ENCODE measurements at places on chromosomes 1 and 21.
A peak's percentile ranks its signal among the peaks of the same experiment; 100 is the strongest.

DNA sequence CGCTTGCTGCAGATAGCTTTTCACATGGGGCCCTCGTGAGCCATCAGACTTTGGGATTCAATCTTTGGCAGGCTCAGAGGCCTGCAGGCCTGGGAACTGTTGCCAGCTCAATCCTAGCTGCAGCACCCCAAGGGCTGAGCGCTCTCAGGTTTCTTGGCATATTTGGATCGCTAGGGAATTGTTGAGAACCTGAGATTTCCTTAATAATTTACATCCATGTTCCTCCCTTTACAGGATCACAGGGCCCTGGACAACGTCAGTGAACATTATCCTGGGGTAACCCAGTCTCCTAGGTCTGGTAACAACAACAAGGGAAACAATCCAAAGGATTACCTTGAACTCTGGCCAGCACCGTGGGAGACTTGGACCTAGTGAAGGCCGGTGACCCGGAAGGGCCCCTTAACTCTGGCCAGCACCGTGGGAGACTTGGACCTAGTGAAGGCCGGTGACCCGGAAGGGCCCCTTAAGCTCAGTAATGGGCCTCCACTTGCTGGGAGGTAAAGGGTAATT, 49.3 kb upstream of the NEK2 start:
- DNase-seq, result no peak

GRCh38 chr1:187621951-187622350, 793.2 kb downstream of the PLA2G4A start:
- no peak for DNase-seq

GRCh38 chr1:206579747-206580437, 32.4 kb downstream of the EIF2D start:
- peak; percentile 87 for DNase-seq

GRCh38 chr1:227225715-227226346, 92.5 kb downstream of the CDC42BPA start:
- DNase-seq, result no peak

- DNase-seq, result no peak
Observed at GRCh38 chr1:47507144-47507543, 69.3 kb downstream of the FOXD2 start.

GRCh38 chr1:98940722-98941079, 64.0 kb downstream of the PLPPR5 start:
- DNase-seq, result no peak

DNA sequence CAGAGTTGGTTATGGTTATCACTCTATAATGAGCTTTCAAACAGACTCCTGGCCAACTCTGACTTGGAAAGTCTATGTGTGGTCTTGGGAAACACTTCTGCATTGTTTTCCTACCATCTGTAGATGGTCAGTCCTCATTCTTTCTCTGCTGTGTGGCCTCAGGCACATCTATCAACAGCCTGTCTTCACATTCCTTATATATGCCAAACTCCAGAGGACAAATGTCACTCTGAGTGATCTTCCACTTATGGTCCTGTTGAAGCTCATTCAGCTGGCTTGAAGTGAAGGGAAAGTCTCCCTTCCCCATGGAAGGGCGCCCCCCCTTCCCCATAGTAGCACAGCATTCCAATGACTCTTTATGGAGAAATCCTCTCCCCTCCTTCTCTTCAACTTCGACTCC, 58.7 kb downstream of the VANGL2 start:
- no peak for DNase-seq

DNA sequence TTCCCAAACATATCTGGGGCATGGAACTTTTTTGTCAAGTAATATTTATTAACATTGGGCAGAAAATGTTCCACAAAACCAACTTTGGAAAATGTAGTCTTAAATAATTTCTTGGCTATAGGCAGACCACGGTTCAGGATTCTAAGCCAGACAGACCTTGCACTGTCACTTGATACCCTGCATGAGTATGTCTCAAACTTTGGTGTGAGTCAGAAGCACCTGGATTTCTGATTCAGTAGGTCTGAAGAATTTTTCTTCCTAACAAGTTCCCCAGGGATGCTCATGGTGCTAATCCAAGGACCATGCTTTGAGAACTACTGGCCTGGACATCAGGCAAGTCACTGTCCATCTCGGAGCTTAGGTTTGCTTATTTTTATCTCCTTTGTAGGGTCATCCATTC, 562.0 kb downstream of the PLPP3 start:
- DNase-seq, result no peak

DNA sequence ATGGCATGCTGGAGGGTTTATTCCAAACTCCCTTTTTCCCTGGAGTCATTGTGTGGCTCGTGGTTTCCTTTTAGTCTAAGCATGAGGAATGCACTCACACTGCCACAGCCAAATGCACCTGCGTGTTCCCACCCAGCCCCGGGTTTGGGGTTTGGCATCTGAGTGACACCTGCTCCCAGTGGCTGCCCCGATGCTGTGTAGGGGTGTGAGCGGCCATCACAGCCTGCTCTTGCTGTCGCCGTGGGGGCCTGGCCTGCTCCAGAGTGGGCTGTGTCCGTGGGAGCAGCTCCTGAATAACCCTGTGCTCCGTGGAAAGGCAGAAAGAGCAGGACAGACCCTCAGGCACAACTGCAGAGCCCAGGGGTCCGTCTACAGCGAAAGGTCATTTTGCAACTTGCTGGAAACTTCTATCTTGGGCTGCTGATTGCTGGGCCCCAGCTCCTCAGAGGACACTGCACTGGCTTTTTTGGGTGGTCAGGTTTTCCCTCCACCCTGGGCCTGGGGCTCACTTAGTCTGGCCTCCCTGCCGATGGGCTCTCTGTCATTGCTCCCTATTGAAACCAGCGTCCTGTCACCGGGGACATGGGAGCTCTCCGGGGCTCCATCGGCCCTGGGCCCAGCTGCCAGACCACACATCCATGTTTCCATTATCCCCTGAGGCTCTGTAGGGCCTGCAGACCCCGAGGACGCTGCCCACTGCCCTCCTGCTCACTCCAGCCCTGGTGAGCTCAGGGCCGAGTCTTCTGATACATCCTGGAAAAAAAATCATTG, 74.1 kb downstream of the AJAP1 start:
- no peak for DNase-seq

- DNase-seq, result no peak
Observed at GRCh38 chr1:218817691-218818465, 355.8 kb upstream of the LYPLAL1 start.

GRCh38 chr1:227763246-227764018, 28.2 kb downstream of the SNAP47 start:
- DNase-seq, result no peak

- DNase-seq, result no peak
Observed at GRCh38 chr1:38819040-38819439, 40.5 kb downstream of the RRAGC start.

GRCh38 chr1:19430121-19431068, 54.9 kb downstream of the CAPZB start:
- DNase-seq, result no peak

DNA sequence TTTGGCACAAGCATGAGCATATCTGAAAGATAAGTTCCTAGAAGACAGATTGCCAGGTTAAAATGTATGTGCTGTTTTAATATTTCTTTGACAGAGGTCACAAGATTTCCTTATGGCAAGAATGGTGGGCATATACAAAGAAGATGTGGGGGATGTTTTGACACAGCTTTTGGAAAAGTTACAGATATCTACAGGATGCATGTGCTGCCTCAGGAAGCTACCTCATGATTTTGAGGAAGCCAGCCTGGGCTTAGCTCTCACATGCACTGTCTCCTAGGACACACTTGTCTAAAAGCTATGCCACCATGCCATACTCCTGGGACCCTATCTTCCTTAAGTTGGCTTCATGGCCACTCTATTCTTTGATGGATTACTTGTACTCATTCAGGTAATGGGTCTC, 99.9 kb downstream of the C1orf94 start:
- DNase-seq, result no peak

DNA sequence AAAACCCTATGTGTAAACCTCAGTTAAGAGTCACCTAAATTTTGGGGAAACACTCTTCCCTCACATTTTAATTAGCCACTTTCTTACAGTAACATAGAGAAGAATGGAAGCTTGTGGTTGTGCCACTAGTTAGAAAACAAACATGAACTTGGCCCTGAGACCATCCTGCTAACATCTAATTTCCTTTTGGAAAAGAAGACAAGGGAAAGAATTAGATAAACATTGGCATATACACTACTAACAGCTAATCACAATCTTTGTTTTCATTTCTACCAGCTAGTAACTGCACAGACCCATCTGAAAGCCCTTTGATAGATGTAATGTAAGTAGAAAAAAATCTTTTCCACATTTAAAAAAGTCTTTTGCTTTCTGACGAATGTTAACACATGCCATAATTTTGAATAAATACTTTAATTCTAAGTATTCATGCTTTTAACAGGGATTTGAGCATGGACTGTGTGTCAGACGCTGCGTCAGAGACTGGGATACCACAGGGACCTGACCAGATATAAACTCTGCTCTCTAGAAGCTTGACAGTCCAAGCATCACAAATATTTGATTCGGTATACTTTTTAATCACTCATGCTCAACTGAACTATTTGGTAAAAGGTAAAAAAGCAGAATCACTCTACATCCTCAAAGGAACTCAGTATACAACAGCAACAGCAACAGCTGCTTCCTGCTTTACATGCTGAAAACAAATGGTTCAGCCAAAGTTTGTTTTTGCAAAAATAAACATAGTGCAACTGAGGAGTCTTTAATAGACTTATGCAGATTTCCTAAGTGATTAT, 30.2 kb downstream of the DPH5 start:
- DNase-seq, result no peak

DNA sequence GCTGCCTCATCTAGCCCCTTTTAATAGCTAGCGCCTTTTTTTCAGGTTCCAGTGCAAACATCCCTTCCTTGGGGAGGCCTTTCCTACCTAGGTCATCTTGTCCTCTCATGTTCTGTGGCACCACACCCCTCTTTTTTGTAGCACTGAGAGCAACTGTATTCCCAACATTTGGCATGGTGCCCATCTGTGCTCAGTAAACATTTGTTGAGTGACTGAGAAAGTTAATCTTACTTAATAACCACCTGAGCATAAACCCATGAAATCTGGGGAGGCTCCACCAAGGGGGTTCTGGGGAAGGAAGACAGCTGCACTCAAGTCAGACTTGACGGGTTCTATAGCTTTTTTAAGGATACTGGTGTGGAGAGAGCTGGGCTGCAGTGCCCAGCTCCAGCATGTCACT, 90.0 kb downstream of the NOS1AP start:
- DNase-seq, result no peak

- no peak for DNase-seq
Observed at GRCh38 chr21:43927591-43928221, 62.7 kb downstream of the AGPAT3 start.

GRCh38 chr1:27113861-27114260, 41.1 kb downstream of the SLC9A1 start:
- no peak for DNase-seq

DNA sequence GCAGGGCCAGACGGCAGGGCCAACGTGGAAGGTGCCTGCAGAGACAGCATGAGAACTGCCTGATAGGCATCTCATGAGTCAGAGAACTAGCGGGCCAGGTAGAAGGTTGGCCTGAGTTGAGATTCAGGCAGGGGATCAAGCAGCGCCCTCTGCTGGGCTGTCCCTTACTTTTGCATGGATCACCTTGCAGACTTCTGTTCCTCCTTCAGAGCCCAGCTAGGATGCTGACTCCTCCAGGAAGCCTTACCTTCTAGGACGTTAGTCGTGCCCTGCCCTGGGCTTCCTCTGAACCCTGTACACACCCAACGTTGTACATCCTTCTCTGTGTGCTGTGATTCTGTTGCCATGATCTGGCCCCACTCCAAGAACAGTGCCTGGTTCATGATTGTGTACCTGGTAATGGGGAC, 231.3 kb upstream of the VAMP3 start:
- DNase-seq, result no peak

DNA sequence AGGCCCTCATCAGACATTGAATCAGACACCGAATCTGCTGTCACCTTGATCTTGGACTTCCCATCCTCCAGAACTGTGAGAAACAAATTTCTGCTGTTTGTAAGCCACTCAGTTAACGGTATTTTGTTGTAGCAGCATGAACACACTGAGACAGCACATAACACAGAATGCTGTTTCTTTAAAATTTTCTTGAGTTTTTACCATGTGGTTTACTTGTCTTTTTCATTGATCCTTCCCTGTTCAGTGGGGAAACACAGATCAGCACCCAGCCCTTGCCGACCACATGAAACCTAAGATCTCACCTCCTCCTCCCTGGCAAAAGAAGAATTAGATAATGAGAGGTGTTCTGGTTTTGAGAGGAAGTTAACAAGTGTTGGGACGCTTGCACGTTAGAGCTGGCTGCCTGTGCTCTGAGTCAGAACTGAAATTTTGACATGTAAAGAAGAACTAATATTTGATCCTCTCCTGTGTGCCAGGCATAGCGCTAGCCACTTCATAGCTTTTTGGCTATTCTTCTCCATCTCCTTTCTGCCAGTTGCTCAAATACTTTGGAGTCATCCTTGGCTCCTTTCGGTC, 179.6 kb downstream of the DHRS3 start:
- peak; percentile 45 for DNase-seq

DNA sequence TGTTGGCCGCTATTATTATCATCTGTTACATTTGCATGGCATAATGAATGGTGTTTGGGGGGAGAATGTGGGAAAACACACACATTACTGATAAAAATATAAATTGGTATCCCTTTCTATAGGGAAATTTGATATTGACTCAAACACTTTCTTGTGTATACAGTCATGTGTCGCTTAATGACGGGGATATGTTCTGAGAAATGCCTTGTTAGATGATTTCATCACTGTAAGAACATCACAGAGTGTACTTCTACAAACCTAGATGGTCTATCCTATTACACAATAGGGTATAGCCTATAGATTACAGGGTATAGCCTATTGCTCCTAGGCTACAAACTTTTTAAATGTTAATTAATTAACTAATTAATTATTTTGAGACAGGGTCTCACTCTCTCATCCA, 67.2 kb upstream of the B3GALNT2 start:
- DNase-seq, result no peak

DNA sequence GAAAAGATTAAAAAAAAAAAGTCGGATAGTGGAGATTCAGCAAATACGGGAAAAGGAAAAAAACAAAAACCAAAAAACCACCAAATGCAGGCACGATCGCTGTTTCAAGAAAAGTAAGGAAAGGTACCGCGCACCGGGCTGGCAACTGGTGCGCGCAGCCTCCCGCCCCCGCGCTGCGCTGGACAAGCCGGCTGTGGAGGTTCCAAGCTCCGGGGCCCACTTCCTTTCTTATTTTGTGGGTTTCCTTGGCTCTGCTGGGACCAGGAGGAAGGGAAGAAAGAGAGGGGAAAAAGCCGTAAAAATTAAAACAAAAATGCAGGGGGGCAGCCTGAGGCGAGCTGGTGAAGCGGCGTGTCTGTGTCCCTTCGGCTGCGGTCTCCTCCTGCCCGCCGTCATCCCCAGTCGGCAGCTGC, 233 bp downstream of the ADAMTS5 start:
- DNase-seq, result no peak

DNA sequence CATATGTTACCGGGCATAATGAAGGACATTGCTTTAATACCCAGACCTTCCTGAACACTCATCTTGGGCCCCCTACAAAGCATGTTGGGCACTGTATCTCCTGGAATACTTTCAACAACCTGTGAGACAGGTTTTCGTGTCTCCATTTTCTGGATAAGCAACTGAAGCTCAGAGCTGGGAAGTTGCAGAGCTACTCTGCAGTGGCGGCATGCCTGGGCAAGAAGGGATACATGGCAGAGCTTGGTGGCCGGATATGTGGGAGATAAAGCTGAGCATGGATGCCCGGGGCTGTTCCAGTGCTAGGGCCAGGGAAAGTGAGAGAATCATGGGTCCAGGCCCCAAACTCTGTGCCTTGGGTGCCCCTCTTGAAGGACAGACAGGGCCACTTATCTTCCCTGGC, 71.6 kb upstream of the KCND3 start:
- no peak for DNase-seq
